ENCODE measurements at places on chromosomes 7 and 10.
A peak's percentile ranks its signal among the peaks of the same experiment; 100 is the strongest.

DNA sequence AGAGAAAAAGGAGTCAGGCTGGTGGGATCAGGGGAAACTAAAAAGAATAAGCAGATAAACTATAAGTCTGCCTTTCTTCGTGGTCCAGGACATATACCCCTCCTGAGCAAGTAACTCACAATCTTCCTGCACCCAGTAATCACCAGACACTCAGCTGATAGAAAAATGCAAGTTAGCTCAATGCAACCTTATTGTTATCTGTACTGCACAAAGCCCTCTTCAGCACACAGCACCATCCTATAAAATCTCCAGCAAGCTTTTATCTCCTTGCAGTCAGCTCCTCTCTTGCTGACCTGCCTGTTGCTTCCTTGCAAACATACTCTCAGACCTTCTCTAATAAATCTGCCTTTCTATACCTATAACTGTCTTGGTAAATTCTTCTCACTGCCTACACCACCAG, 6.7 kb downstream of the SLC37A3 start:
- no peak for DNase-seq

DNA sequence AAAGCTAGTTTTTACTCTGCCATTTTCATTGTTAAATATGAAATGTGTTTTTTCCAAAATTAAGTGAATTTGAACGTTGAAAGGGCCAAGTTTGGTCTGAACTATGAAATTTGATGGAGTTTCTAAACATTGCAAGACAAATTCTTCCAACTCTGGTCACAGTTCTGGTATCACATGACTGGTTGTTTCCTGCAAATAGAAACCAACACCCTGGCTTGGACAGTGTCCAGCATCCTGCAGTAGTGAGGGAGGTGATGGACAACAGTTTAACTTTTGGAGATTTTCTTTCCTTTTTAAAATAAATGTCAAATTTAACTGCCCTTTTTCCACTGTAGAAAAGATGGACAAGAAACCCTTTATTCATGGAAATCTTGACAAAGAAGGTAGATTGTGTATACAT, 54.8 kb upstream of the AGBL3 start:
- DNase-seq, result no peak

DNA sequence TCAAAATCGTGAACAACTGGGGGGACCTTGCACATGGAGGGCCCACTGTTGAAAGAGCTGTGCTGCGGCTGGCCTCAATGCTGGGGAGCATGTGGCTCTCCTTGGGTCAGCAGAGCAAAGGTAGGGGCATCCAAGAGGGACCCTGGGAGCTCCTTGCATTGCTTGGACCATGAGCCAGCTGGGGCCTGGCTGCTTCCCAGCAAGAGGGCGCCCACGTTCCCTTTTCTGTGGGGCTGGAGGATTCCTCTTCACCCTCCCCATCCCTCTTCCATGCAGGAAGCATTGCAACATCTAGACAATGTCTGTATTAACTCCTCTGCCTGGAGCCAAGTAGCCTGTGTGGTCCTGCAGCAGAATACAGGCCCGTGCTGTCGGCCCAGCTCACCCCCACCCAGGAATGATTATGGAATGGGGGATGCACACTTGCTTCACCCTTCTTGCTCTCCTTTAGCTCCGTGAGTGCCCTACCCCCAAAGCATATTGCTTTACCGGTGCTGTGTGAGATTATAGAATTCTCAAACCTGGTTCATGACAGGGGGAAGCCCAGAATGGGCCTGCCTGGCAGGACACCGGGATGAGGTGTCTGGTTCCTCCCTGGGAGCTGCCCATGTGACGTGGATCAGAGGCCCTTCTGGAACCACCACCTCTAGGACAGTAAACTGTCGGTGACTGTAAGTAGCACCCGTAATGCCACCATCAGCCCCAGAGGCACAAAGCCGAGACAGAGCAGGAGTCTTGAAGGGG, 61.9 kb downstream of the SYPL1 start:
- DNase-seq, result peak; percentile 62

GRCh38 chr10:132858121-132859081, 72.5 kb upstream of the NKX6-2 start:
- DNase-seq, result no peak

- DNase-seq, result no peak
Observed at GRCh38 chr7:75968012-75968411, 26.4 kb downstream of the TMEM120A start.

GRCh38 chr7:125573126-125573525, 643.5 kb upstream of the POT1 start:
- no peak for DNase-seq

GRCh38 chr10:45418849-45419675, 45.0 kb downstream of the ALOX5 start:
- DNase-seq, result no peak

- no peak for DNase-seq
Observed at GRCh38 chr7:159116581-159117339, 27.9 kb downstream of the VIPR2 start.

GRCh38 chr10:42929993-42930392, 146.9 kb upstream of the RET start:
- no peak for DNase-seq

DNA sequence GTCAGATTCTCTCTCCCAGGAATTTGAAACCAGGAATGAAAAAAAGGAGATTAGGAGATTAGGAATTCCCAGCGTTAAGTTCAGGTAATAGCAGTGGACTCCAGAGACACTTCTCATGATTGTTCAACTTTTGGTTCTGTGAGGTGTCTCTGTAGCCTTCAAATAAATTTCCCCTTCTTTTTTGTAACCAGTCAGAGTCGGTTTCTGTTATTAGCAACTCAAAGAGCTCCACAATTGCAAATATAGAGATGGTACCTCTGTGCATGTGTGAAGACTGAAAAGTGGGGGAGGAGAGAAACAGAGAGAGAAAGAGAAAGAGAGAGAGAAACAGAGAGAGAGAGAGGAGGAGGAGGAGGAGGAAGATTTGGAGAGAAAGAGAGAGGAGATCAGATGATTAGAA, 112.8 kb upstream of the STEAP1B start:
- no peak for DNase-seq

DNA sequence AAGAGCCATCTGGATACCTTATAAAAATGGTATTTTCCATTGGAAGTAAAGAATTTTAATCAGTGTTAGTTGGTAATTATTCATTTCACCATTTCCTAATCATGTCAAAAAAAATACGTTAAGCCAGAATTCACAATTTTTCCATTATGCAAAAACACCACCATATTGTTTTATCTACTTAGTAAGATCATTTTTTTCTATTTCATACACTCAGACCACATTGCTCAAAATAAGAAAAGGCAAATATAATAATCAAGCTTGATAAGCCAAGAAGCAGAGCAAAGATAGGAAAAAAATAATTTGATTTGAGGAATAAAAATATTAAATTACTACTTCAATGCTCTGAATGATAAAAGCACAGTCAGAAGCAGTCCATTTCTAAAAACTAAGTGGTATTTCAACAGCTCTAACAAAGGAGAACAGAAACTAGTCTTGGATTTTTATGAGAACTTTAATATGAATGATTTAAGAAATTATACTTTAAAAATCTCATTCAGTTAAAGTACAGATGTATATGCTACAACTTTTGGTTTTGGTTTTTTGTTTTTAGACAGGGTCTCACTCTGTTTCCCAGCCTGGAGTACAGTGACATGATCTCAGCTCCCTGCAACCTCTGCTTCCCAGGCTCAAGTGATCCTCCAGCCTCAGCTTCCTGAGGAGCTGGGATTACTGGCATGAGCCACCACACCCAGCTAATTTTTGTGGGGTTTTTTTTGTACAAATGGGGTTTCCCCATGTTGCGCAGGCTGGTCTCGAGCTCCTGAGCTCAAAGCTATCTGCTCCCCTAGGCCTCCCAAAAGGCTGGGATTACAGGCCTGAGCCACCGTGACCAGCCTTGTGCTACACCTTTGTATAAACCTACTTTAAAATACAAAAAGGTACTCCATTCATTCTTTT, 46.6 kb downstream of the LRRN3 start:
- DNase-seq, result no peak

DNA sequence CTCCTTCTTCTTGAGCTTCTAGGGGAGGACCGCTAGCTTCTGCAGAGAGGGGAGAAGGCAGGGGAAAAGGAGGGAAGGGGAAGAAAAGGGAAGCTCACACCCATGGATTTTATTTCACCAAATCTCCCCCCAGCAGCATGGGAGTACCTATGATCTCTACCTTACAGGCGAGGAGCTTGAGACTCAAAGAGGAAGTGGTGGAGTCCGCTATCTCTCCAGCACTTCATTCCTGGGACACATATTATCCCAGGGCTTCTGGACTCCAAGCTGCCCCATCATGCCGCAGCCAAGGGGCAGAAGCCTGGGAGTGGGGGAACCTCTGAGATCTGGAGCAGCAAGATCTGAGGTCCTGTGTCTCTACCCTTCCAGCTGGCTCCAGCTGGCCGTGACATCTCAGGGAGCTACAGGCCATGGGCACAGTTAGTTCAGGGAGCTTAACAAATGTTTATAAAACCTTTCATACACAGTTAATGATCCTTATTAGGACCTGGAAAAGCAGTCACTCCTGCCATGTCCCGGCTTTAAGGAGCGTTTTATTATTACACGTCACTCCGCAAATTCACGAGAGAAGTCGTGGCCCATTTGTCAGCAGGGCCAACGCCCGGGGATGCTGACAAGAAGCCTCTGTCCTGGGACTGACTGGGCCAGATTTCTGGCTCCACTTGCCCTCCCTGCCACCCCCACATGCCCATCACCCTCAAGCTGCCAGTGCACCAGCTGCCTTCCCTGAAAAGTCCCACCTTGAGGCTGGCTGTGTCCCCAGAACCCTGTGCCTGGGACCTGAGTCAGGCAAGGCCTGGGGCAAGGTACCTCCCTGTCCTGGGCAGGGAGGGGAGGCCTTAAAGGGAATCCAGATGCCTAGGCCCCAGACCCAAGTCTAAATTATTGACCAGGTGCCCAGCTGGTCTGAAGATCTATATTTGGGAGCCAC, 132.1 kb upstream of the ZMIZ1 start:
- DNase-seq, result no peak

DNA sequence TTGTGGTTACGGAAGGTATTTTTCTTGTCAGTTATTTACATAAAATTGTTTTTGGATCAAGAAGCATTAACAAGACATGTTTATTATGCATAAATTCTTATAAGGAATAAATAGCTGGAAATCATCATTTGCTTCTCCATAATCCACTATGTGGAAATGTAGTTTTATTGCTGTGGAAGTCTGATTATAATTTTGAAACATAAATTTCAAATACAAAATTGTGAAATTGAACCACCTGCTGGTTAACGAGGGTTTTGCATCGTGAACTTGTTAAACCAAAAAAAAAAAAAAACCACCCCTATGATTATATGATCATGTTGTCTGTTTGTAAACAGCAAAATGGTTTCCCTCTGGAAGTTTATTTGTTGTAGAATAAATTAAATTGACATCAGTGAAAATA, 25.9 kb downstream of the ABRAXAS2 start:
- DNase-seq, result no peak

DNA sequence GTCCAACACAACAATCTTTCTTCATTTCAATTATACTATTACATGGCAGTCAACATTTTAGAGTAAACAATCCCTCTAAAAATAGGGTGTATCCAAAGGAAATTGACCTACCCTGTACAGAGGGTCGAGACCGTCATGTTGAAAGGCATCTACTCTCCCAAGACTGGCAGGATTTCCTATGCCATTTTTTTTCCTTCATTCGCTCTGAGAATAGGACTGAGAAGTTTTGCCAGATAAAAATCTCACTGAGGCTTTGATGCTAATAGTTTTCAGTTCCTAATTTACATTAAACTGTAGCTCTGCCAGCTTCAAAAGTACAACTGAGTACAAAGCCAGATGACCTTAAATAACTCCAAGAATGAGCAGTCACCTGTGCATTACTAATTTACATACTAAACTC, 84.5 kb upstream of the SEMA3C start:
- no peak for DNase-seq

DNA sequence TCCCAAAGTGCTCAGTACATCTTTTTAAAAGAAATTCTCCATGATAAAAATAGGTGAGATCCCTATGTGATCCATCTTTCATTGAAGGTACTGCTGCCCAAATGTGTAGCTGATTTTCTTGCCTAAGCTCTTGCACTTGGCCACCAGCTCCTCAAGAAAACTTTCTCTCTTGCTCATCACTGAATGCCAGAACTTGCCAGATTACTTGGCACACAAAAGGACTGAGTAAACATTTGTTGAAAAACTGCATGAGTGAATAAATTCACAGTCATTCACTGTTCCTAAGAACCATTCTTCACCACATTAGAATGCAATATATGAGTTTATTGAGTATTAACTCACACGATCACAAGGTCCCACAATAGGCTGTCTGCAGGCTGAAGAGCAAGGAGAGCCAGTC, 99.9 kb downstream of the TRIL start:
- no peak for DNase-seq

- no peak for DNase-seq
Observed at GRCh38 chr7:118325450-118325808, 100.9 kb downstream of the ANKRD7 start.

GRCh38 chr10:69426376-69426727, 9.6 kb upstream of the TACR2 start:
- DNase-seq, result no peak

Measured in fibroblast of skin of left biceps (primary cell).